ENCODE measurements at places on chromosomes 4 and X.

DNA sequence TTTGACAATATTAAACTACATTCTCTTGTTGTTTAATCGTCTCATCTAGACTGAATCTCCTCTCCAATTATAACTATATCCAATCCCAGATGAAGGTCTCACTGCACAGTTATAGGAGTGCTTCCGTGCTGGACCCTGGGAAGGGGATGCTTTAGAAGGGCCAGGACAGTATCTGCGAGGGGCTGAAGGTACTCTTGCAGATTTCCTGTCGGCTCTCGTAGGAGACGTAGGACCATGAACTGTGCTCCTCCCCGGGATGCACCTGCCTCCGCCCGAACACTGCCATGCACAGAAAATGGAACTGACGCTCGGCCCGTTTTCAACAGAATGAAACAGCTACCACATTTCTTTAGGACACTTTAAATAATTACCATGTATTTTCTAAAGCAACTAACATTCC, 39.4 kb downstream of the FAT1 start:
- DNase-seq: no peak

DNA sequence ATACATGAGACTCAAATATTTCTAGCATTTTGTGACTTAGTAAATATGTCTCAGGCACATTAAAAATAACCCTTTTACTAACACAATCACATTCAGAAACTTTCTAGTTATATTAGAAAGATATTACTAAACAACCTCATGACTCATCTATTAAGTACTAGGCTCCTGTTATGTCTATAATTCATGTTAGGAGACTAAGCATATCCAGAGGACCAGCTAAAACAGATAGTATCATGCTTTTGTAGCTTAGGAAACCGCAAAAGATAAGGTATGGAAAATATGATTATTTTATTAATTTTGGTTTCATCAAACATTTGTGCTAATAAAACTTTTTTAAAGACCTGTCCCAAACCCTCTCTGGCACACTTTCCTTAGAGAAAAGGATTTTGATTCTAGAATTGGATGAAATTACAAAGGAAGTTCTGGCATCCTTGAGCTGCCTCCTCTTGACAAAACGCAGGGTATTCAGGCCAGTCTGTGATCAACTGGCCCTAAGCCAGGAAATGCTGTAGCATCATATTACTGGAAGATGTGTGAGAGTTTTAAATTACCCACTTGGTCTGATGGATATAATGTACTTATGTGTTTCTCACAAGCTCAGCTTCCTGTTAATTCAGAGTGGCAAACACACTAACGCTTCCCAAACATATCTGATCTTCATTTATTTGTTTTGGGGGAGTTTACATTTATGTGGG, 60.4 kb downstream of the NRK start:
- no peak for DNase-seq

DNA sequence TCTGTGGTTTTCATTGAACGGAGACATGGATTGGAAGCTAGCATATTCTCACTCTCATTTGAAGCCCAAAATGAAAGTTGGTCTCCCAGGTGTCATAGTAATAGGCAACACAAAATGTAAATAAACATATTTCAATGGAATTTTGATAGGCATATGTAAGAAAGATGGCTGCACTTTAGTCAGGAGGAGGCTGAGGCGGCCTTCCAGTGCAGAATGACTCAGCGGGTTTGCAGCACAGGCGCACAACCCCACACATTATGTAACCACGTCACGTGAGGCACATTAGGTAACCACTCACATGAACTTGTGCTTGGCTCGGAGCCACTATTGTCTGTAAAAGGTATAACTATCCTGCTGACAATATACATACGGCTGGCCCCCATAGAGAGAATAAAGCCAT, 381.7 kb downstream of the GPAT3 start:
- DNase-seq: no peak

DNA sequence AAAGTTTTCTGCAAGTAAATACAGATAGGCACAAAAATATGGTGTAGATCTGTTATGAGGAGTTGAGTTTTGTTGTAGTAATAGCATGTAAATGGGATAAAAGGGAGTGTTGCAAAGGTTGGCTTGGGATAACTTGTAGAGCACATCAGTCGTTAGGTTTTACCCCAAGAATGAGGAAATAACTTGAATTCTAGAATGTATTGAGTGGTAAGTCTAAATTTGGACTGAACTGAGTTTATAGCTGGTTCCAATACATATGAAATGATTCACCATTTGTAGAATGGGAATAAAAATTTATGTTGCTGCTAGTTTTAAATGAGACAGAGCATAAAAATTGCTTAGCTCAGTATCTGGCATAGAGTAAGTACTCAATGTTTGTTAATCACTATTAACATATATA, 719.2 kb downstream of the FSTL5 start:
- no peak for DNase-seq

DNA sequence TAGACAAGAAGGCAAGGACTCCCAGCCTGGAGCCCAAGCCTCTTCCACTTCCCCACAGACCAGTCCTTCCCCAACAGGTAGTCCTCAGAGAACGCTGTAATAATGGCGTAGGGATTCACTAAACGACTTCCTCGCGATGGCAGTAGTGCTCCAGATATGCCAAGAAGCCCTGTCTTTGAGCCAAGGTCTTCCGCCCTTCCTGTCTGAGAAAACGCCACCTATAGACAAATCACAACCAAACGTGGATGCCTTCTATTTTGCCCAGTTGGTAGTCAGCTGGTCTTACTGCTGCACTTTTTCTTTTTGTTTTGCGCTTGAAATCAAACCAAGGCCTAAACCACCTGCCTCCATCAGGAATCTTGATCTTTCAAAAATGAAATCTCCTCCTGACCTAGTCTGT, 203.3 kb downstream of the OR13H1 start:
- DNase-seq: peak; percentile 89

DNA sequence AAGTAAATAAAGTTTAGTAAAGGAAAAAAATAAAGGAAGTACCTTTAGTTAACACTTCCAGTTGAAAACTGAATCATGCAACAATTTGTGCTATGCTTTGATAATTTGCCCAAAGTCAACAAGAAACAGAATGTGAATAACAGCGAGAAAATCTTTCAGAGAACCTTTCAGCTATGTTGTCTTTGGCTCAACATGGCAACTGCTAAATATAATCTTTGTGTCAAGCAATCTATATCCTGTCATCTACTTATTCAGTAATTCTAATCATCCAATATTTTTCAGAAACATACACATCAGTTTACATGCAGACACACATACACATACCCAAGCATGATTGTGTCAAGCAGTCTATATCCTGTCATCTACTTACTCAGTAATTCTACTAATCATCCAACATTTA, 136.0 kb upstream of the PABPC4L start:
- no peak for DNase-seq

DNA sequence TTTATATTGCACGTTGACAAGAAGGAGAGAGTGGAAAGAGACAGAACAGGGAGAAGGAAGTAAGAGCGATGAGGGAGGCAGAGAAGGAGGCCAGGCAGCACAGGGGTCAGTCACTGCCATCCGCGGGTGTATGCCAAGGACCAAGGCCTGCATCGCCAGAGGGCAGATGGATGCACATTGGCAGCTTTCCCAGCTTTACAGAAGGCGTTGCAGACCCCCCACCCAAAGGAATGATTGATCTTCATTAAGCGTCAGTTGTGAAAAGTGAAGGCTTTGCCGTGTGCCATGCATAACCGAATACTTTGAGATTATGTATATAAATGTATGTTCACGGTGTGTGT, 21.6 kb downstream of the PIGG start:
- DNase-seq: no peak

GRCh38 chr4:162782778-162783525, 383.7 kb downstream of the NAF1 start:
- peak; percentile 57 for DNase-seq

GRCh38 chrX:101659601-101660063, at the start of gene ARMCX2:
ARMCX2 (minus strand) TSS chrX:101659850; CDS start chrX:101657588, 2,262 bp downstream.
- peak; percentile 52 for DNase-seq

- no peak for DNase-seq
Observed at GRCh38 chr4:139642364-139642763, 23.3 kb upstream of the MGST2 start.

DNA sequence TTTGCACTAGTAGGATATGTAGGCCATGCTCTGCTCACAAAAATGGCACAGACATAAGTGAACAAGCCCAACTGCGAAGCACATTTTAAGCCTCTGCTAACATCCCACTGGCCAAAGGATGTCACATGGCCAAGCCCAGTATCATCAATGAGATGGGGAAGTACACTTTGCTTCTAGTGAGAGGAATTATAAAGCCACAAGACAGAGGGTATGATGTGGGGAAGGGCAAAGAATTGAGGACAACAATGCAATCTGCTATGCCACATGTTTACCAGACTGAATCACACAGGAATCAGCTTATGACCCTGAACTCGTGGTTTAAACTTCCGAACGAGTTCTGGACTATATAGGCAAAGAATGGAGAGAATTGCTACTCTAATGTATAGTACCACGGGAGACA, 39.1 kb downstream of the SUPT20HL1 start:
- DNase-seq: no peak

GRCh38 chr4:152360045-152360410, 175.9 kb downstream of the FBXW7 start:
- no peak for DNase-seq

DNA sequence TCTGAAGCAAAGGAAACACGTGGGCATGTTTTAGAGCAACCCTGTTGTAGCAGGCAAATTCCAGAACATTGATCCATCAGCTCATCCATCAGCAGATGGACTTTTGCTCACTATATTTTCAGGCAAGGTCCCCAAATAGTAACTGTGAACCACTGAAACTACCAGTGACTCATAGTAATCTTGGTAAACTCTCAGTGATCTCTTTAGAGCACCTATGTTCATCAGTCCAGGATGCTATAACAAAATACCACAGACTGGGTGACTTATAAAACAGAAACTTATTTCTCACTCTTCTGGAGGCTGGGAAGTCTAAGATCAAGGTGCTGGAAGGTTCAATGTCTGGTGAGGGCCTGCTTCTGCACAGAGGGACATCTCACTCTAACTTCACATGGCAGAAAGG, 28.9 kb upstream of the BTC start:
- no peak for DNase-seq

DNA sequence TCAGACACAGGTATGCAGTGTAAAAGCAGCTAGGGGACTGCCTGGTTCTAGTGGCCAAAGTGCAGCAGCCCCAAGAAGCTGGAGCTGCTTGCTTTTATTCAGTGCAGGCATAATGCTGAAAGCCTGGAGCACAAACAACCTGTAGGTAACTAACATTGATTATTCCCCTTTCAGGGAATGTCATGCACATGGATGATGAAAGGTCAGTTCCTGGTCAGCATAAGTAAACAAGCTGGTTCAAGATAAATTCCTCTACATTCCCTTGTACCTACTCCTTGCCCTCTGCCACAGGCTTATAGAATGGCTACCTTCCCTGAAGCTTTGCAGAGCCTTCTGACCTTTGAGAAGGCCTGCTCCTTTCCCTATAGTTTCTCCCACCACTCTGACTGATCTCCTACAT, 1318.5 kb upstream of the ADGRL3 start:
- DNase-seq: no peak

DNA sequence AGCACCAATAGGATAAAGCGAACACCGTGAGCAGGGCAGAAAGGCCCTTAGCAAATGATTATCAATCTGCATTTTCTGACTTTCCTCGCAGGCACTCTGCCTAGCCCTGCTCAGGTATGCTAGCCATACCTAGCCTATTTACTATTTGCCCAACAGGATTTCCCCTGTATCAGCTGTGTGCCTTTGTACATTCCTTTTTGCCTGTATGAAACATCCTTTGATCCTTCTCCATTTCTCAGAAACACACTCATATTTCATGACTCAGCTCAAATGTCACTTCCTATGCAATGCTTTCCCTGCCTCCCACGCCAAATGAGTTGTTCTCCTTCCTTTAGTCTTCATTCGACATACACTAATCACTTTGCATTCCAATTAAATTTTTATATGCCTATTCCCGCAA, 37.2 kb downstream of the PCDH7 start:
- DNase-seq: no peak

DNA sequence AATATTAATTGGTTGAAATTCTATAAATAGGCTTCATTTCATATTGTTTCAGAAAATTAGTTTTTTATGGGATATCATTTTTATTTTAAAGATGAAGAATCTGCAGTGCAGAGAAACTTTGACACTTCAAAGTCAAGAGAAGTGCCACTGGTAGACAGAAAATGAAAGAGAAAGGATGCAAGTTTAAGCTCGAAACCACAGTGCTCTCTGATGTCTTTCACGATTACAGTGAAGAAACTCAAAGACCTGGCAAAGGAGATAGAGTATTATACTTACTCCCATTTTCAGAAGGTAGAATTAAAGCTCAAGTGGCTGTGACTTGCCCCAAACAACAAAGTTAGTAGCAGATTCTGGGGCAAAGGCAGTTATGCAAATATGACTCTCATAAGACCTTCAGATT, 745.4 kb downstream of the TECRL start:
- DNase-seq: no peak

- no peak for DNase-seq
Observed at GRCh38 chr4:84944947-84945346, 21.5 kb downstream of the WDFY3 start.

- DNase-seq: no peak
Observed at GRCh38 chrX:68354879-68355628, 78.2 kb downstream of the OPHN1 start.

GRCh38 chr4:19425146-19425545, 826.6 kb upstream of the SLIT2 start:
- no peak for DNase-seq

- DNase-seq: no peak
Observed at GRCh38 chr4:155532373-155533085, 134.1 kb upstream of the GUCY1A1 start.

DNA sequence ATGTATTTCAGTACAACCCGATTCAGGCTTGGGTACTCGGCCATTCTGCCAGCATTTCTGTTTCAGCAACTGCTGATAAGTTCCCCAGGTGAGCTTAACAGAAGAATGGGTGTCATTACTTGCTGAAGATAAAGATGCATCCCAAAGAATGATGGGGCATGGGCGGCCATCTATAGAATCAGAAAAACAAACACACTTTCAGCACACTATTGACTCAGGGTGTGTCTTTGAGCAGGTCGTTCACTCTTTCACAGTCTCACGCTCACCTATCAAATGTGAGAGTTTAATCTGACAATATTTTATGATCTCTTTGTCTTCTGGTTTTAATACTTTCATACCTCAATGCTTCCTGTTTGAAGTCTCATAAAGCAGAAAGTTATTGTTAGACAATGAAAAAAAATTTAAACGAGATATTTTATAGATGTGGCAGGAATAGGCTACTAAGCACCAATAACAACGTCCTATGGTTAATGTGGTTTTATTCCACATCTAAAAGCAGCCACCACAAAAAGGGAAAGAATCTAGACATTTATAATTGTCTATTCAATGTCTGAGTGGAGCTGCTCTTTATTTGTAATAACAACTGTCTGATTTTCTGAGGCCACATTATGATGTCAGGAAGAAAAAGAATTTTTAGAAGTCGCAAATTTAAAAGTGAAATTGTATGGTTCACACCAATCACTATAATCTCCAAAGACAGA, 17.0 kb downstream of the GASK1B start:
- no peak for DNase-seq

- DNase-seq: no peak
Observed at GRCh38 chr4:2007804-2008670, 737 bp downstream of the NELFA start.

- DNase-seq: no peak
Observed at GRCh38 chr4:140213749-140214148, 59.8 kb upstream of the MAML3 start.

- peak; percentile 14 for DNase-seq
Observed at GRCh38 chrX:150362599-150363481, at the start of gene MAMLD1. MAMLD1 (plus strand) TSS chrX:150363317; CDS start chrX:150445517, 82,200 bp downstream.

GRCh38 chr4:43481526-43481925, 589.0 kb downstream of the GRXCR1 start:
- no peak for DNase-seq

Data from midbrain (tissue), 1 donor.